DMS 273 treated with DMSO at 0.1 percent for 48 hours (cell line): ENCODE measurements at places on chromosomes 7 and 10.

GRCh38 chr7:89054361-89054760 is 258.8 kb upstream of the TEX47 start:
- DNase-seq, result no peak

DNA sequence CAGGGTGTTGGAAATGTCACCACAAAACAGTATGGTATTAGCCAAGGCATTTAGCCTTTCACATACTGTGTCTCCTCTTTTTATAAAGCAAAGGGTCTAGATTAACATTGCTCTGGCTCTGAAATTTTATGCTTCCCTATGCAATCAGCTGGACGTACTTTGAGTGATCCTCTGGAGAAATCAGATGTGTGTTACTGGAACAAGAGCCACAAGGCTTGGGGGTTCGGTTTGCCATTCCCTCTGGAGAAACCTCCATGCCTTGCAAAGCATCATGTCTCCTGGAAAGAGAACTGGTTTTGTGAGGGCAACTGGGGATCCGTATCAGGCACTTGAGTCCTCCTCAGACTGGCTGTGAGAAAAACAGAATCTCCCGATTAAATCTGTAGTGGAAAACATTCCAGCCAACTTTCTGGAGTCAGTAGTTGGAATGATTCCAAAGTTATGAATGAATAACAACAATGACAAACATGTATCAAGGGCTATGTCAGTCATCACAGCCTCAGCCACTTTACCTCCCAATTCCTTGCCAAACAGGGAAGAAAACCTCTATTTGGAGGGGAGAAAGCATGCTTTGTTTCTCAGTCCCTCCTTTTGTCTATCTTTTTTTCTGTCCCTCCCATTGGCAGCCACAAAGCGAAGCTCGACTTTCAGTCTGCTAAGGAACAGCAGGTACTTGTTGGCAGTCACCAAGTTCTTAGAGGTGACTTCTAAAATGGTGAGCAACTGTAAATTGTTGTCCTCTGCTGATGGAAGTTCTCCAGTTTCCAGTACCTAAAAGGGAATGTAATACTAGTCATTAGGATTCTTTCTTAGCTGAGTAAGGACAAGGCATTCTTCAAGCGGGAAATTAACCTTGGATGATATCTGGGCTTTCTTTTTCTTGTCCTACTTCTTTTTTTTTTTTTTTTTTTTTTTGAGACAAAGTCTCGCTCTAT is 864.8 kb upstream of the AUTS2 start:
- DNase-seq, result no peak

DNA sequence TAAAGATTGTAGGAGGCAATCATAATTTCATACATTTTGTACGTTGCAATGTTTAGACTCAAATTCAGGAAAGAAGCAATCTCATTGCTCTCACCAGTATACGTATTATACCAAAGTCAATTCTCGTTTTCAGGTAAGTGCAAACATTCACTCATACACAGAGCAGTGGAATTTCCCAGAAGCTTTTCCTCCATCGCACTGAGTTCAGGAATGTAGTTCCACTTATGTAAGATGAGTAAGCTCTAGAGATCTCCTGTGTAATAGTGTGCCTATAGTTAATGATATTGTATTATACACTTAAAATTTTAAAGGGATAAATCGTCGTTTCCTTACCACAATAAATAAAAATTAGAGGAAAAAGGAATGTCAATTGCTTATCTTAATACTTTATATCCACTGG is 470.8 kb upstream of the KCND2 start:
- DNase-seq, result no peak

GRCh38 chr10:122853665-122854313 is 8.1 kb upstream of the CUZD1 start:
- no peak for DNase-seq

DNA sequence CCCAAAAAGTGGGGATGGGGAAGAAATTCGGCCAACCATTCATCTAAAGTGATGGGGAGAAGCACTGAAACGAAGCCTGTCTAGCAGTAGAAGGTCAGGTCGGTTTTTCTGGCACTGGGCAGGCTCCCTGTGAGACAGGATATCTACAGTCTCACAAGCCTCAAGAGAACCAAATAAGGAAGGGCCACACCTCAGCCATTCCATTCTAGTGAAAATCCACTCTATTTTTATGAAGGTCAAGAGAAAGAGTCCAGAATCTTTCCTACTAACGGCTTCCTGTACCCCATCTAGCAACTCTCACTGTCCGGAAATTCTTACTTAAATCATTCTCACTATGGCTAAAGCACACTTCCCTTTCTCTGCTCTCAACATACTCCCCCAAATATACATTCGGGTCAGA is 267.1 kb downstream of the PRPF18 start:
- DNase-seq, result no peak

DNA sequence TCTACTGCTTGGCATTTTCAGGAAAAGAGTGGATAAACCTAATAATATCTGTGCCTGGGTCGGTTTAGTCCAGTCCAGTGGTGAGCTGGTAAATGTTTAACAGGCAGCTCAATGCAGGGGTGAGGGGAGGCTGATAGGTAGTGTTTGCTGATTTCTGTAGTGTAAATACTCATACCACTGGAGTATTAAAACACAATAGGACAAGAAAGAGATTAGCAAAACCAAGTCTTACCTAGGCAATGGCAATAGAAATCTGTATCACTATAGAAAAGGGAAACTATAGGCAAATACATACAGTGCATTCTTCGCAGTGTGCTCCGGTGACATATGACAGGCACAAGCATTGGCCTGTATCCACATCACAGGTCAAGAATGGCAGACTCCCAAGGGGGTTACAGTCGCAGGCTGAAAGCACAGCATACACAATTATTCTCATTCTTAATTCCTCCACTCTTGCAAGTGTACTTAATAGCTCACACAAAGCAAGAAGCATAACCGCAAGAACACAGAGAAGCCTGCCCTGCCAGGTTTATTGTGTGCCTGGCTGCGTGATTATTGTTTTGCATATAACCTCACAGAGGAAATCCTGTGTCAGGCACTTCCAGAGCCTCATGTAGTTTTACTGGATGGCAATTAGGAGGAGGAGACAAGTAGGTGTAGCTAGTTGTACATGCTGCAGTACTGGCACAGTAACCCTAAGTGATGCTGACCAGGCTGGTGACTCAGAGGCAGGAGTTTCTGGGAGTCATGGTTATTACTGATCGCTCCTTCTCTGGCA is 35.0 kb downstream of the LAMB4 start:
- peak; percentile 38 for DNase-seq

DNA sequence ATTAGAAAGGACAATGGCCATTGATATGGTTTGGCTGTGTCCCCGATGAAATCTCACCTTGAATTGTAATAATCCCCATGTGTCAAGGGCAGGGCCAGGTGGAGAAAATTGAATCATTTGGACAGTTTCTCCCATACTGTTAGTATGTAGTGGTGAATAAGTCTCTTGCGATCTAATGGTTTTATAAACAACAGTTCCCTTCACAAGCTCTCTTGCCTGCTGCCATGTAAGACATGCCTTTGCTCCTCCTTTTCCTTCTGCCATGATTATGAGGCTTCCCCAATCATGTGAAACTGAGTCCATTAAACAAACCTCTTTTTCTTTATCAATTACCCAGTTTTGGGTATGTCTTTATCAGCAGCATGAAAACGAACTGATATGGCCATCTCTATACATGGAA is 302.7 kb downstream of the SFMBT2 start:
- DNase-seq, result no peak
